ENCODE measurements at places on chromosomes 5 and 9.

DNA sequence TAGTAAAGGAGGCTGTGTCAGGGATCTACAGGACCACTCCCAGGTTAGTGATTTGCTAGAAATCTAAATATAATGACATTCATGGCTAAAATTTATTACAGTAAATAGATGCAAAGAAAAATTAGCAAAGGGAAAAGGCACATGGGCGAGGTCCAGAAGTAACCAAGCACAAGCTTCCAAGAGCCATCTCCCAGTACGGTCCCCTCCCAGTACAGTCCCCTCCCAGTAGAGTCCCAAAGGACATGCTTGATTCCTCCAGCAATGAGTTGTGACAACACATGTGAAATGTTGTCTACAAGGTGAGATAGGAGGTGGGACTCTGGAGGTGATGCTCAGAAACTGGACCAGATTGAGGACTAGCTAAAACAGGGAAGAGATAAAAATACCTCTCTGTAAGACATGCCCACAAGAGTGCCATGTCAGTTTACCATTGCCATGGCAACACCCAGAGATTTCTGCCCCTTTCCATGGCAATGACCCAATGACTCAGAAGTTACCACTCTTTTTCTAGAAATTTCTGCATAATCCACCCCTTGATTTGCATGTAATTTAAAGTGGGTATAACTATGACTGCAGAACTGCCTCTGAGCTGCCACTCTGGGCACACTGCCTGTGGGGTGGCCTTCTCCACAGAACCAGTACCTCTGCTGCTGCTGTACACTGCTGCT is 27.9 kb upstream of the CEMIP2 start:
- no peak for DNase-seq

GRCh38 chr5:74309050-74309449 is 331.5 kb downstream of the ENC1 start:
- DNase-seq = no peak

GRCh38 chr9:33765411-33765810 is 29.9 kb upstream of the PRSS3 start:
- no peak for DNase-seq

- no peak for DNase-seq
These were observed 141.8 kb downstream of the C9orf50 start for GRCh38 chr9:129478961-129479630.

- DNase-seq = no peak
These were observed 46.6 kb downstream of the BNC2 start for GRCh38 chr9:16823906-16824305.

- DNase-seq = no peak
These were observed 240.4 kb upstream of the RAI14 start for GRCh38 chr5:34415559-34416198.

DNA sequence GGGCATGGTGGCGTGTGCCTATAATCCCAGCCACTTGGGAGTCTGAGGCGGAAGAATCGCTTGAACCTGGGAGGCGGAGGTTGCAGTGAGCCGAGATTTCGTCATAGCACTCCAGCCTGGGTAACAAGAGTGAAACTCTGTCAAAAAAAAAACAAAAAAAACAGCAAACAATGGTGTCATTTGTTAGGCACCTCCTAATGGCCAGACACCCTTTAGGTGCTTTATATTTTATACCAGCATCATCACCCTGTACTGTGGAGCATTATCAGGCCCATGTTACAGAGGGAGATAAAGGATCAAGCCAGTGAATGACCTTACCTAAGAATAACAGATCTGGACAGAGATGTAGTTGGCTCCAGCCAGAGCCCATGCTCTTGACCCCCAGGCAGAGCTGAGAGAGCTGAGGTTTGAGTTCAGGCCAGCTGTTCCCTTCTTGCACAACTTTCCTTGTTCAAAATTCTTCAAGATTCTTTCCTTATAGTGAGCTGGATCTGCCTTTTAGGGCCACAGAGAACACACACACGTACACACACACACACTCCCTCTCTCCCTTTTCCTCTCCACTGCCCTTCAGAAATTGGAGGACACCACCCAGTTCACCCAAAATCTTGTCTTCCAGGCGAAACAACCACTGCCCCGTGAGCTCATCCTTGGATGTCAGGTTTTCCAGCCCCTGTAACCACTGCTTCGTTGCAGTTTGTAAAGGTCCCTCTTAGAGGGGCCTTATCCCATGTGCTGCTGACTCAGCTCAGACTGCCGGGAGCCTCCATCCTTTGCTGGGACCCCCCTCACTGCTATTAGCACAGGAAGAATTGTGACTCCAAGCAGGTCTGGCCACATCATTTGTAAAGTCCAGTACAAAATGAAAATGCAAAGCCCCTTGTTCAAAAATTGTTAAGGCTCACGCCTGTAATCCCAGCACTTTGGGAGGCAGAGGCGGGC is 10.4 kb upstream of the PTGES start:
- DNase-seq = no peak

- no peak for DNase-seq
These were observed 109.8 kb upstream of the EDIL3 start for GRCh38 chr5:84494453-84494852.

- no peak for DNase-seq
These were observed 59.8 kb upstream of the GOLPH3 start for GRCh38 chr5:32233696-32234447.

- DNase-seq = no peak
These were observed 80.3 kb downstream of the EPB41L4A start for GRCh38 chr5:112338681-112339337.

DNA sequence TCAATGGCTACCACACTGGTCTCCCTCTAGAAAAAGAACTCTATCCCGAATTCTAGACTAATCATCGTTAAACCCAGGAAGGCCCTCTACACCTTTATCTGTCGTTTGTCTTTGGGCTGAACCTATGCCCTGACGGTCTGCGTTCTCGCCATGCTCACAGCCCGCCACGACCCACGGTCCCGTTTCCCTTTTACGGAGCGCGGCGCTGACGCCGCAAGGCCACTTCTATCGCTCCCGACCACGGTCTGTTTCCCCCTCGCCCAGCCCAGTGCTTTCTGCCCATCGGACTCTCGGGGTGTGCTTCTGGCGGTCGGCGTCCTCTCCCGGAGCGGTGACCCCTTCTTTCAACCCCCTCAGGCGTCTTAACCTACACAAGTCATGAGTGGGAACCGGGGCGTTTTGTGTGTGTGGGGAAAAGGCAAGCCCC is 974 bp downstream of the C9orf40 start:
- DNase-seq = no peak

DNA sequence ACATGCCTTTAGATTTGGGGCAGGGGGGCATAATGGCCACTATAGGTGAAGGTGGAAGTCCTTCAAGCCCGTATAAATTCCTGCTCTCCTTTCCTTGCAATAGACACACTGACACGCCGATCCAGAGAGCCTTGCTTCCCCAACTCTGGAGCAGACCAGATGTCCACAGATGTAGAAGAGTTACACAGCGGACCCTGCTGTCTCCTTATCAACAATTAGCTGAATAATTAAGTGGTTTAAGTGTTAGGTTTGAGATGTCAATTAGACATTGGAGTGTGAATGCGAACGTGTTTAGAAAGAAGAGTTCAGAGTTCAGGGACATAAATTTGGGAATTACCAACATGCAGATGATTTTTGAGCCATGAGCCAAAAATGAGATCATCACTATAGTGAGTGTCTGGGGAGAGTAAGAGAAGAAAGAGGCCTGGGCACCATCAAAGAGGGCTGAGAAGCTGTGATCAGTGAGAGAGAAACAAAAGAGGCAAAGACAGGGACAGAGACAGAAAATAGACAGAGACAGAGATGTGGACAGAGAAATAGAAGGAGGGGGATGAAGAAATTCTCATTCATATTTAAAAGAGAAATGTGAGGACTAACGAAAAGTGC is 734.4 kb upstream of the ADAMTS16 start:
- DNase-seq = no peak

- no peak for DNase-seq
These were observed 2.1 kb upstream of the TRMO start for GRCh38 chr9:97924386-97924785.

- no peak for DNase-seq
These were observed 97.3 kb downstream of the PRRT1B start for GRCh38 chr9:131642496-131643083.

GRCh38 chr9:130008538-130008937 is 34.5 kb downstream of the FNBP1 start:
- DNase-seq = no peak

DNA sequence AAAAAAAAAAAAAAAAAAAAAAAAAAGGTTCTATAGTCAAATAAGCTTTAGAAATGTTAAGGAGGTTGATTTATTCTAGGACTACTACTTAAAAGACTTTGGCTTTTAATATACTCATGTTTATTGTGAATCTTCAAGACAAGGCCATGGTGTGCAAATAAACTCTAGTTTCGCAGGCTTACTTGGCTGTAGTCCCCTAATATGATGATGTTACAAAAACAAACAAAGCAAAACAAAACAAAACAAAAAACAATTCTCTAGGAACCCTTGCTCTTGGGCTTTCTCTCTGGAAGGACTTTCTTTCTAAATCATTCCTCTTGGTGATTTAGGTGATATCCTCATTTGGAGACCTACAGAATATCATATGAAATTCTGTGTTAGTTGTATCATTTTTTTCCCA is 172.0 kb downstream of the GDNF start:
- no peak for DNase-seq

DNA sequence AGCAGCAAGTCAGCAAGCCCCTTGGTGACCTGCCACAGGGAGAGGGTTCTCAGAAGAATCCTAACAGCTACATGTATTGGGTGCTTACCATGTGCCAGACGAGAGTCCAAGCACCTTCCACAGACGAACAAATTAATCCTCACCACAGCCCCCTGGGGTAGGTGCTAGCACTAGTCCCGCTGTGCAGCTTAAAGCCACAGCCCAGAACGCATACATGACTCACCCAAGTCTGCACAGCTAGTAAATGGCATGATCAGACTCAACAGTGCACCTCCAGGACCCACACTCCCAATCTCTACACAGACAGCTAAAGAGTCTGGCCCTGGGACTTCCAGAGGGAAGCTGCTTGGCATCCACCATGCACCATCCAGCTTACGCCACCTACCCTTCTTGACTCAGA is 111.5 kb downstream of the PAX5 start:
- no peak for DNase-seq

GRCh38 chr5:158570502-158570901 is 529.2 kb downstream of the EBF1 start:
- DNase-seq = no peak

DNA sequence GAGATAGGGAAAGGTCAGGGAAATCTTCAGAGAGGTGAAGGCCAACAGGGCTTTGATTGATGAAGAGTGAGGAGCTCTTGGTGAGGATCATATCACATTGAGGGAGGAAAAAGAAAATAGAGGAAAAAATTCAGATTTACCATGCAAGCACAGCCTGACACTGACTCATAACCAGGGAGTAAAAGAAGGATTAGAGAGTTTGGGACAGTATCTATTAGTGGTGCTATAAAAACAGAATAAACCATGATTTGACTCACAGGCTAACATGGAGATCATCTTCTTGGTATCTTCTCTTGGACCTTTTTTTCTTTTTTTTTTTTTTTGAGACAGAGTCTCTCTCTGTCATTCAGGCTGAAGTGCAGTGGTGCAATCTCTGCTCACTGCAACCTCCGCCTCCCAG is 44.4 kb downstream of the MUSK start:
- no peak for DNase-seq

DNA sequence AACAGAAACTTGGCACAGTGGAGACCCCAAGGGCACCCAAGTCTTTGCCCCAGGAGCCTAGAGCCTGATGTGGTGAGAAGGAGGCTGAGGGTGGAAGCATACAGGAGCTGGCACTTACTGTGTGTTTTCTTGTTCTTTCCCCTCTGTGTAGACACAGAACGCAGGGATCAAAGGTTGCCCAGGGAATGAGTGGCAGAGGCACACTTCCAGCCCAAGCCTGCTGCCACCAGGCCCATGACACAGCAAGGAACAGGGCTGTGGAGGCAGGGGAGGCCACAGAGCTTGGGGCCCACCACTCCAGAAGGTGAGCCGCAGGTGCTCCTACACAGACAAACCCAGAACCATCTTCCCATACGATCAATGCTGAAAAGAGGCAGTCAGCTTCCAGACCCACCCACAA is 73.9 kb upstream of the S1PR3 start:
- no peak for DNase-seq

GRCh38 chr5:150304481-150305081 is 1.9 kb upstream of the ARSI start:
- no peak for DNase-seq

GRCh38 chr5:170632985-170633234 is 129.1 kb downstream of the KCNIP1 start:
- DNase-seq = peak; percentile 15

DNA sequence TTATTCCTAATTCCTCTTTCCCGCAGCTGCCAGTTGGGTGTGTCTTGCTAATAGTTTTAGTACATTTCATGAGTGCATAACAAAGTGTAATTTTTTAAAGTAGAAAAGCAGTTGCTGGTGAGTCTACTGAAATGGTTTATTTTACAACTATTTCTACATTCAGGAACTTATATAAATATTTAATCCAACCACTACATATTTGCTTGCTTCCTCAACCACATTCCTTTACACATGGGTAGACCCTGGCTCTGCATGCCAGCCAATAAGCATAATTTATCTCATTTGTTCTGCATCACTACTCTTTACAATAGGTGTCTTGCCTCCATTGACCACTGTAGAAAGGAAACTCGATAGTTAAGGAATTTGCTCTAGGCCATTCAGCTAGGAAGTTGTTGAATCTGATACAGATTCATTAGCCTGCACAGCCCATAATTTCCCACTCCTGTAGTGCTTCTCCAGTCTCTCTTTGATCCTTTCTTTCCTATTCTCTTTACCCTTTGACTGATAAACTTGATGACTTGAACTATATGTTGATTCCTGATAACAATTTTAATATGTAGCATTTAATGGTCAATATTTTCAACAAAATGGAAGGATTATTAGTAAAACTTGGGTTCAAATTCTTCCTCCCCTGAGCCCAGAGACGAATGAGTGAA is 342.5 kb upstream of the ACTBL2 start:
- no peak for DNase-seq

GRCh38 chr9:110104261-110104809 is 103.6 kb downstream of the C9orf152 start:
- no peak for DNase-seq

DNA sequence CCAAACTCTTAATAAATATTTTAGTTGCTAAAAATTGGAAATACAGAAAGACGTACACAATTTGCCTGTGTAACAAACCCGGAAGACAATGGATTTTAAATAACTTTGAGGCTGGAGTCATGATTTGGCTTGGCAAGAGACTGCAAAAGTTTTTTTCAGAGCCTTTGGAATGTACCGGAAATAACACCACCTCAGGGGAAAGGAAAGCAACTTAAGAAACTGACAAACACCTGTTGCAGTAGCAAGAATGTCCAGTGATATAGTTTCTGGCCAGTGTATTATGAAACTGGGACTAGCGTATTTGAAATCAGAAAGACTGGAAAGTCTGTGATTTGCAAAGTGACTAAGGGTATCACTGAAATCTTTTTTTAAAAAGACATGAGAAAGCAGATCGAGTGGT is 842 bp downstream of the MUSK start:
- no peak for DNase-seq

- peak; percentile 62 for DNase-seq
These were observed 115.9 kb downstream of the CDC42SE2 start for GRCh38 chr5:131379723-131380122.

GRCh38 chr5:62038024-62038423 is 268.0 kb upstream of the KIF2A start:
- no peak for DNase-seq

- no peak for DNase-seq
These were observed 6.7 kb upstream of the TMEM141 start for GRCh38 chr9:136784249-136784996.
